CD4-positive, alpha-beta memory T cell (primary cell): ENCODE measurements at places on chromosomes 4 and X. TPM values are rescaled to one million over a fixed set of nuclear protein-coding genes. Genes with fewer than 3 reads are reported as not detected.

Gene HMX1
- not detected for total RNA-seq

DNA sequence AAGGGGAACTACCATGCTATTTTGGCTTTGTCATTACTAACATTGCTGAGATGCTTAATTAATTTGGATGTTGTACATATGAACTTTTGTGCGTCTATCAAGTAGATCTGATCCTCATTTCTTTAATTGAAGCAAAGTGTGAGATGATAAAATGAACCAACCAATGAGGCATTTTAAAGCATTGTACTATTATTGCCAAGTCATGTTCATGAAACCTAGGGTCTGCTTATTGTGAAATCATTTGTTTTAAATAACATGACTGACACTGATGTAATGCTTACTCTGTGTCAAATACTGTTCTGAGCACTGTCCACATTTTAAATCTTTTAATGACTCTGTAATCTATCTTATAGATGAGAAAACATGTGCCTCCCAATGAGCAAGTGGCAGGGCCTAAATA is 57.7 kb downstream of the C4orf33 start:
- DNase-seq, result no peak

GRCh38 chrX:2629316-2630007 is 61.6 kb upstream of the CD99 start:
- DNase-seq, result peak; percentile 80

Gene CLDN22
- not detected for total RNA-seq

DNA sequence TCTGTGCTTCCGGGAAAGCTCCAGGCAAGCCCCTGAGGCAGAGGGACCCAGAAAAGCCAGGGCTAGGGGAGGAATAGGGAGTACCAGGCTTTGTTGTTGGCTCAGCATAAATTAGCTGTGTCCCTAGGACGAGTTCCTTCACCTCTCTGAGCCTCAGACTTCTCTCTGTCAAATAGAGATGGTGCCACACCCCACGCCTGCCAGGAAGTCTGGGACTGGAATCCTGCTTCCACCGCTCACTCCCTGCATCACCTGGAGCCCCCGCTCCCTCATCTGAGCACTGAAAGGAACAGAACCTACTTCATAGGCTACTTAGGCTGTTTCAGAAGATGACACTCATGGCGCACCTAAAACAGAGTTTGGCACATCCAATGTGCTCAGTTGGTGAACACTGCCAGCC is 8.1 kb upstream of the JAKMIP1 start:
- no peak for DNase-seq

Gene FAM193A
- 47.8 TPM for total RNA-seq

- DNase-seq, result no peak
These were observed 109.6 kb upstream of the ANK2 start for GRCh38 chr4:112939901-112940300.
